ENCODE measurements at places on chromosomes 7 and 10.
A peak's percentile ranks its signal among the peaks of the same experiment; 100 is the strongest.

DNA sequence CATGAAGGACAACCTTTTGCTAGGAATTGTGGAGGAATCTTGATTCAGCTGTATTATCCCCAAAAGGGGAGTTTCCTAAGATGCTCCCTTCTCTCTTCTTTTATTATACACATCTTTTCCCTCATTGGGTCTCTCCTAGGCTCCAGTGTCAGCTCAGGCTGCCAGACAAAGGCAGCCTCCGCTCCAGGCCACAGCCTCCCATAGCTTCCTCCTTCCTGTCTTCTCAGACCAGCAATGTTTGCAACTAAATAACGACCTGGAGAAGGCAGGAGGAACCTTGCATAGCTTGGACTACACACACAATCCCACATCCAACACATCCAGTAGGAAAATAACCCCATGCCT is 12.3 kb downstream of the SFXN3 start:
- DNase-seq: no peak

- DNase-seq: no peak
Measured at GRCh38 chr7:100602889-100603725, 944 bp downstream of the PCOLCE start.

DNA sequence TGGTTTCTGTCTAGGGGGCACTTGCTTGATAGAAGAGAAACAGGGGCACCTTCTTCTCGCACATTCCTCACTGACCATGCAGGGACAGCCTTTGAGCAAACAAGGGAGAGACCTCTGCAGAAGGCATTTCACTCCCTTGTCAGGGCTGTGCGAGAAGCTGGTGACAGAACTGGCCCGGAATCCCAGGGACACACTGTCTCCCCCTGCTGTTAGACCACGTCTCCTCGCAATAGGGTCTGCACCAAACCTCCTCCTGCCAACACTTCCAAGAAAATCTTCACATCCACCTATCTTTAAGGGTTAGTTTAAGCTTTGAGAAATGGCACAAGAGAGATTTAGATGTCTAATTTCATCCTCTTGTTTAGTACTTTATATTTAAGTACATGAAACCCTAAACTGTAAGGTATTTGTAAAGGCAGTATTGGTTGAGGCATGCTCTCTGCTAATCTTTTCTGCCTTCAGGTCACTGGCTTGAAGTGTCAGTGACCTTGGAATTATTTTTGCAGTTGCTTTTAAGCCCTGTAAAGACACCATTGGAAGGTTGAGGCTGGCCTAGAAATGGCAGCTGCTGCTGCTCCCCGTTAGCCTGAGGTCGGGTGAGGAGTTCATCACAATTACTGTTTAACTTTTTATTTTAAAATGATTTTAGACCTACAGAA is 37.0 kb downstream of the RBM20 start:
- no peak for DNase-seq

- DNase-seq: no peak
Measured at GRCh38 chr7:13359656-13360055, 629.8 kb downstream of the ETV1 start.

DNA sequence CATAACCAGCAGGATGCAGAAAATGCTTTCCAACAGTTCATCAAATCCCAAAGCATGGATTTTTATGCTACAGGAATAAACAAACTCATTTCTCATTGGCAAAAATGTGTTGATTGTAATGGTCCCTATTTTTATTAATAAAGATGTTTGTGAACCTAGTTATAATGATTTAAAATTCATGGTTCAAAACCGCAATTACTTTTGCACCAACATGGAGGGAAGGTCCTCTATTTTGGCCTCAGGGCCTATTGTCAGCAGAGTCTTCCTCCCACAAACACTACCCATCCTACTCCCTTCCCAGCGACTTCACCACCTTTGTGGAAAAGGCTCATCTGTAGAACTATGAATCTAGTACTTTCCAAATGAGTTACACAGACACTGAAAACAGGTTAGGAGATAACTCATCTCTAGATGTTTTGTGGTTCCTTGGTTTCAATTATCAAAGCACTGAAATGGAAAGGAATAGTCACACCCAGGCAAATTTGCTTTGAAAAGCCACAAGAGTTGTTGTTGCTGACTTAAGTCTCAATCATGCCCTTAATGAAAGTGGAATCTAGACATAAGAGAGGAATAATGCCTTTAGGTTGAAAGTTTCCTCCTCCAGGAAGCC is 59.4 kb upstream of the FRMD4A start:
- DNase-seq: no peak

DNA sequence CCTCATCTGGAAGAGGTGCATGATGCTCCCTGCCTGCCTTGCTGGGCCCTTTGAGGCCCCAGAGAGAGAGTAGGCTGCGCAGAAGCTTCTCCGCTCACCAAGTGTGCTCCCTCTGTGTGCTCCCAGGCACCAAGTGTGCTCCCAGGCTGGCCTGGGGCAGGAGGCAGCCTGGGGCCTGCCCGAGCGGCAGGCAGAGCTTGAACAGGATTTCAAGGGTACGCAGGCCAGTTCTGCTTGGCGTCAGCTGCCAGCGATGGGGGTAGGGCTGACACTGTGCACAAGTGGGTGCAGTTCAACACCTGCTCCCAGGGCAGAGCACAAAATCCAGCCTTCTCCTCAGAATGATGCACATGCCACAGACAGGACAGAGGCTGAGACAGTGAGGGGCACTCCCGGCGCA is 119.7 kb downstream of the FAM53B start:
- DNase-seq: peak; percentile 24

DNA sequence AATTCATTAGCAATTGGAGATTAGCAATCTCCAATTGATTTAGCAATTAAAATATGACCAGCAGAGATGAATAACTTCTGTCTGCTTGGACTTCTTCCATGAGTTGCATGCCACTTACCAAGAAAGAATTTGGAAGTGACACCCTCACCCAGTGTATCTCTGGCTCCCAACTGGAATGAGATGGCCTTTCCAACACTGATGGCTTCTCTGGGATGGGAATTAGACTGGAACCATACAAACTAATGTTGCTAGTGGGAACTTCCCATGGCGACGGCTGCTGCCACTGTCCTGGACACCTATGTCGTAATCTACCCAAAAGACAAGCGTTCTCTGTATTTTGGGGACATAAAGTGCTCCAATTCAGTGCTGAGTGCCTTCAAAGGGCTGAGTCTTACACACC is 192.3 kb downstream of the COBL start:
- no peak for DNase-seq

- DNase-seq: no peak
Measured at GRCh38 chr7:37083311-37084096, 359.2 kb upstream of the AOAH start.

DNA sequence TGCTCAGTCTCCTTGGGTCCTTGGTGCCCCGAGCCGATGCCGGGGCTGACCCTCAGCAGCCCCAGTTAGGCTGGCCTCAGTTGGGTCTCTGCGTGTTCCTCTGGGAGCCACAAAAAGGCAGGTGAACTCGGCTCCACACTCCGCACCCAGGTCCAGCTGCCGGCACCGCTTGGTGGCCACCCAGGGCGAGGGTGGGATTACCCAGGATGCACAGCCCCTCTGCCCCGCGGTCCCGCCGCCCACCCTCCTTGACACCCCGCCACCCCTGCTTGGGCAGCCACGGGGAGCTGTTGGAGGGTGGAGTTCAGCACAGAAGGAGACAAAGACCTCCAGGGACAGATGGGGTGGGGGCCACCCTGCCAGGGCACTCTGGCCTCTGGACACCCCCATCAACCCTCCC is 17.7 kb downstream of the VENTX start:
- no peak for DNase-seq

DNA sequence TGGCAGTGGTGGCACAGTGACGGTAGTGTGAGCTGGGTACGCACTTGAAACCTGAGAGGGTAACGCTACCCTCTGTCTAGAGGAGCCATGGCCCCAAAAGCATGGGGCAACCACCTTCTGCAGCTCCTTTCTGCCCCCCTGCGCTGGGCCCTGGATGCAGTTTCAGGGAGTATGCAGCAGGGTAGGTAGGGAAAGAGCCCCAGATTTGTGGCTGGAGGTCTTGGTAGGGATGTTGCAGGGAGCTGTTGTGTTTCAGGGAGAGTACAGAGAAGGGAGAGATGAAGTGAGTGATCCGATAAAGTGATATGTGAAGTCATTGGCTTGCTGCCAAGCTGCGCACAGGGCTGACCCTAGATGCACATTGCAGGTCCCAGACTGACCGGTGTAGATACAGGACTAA is 2.7 kb upstream of the PGAM2 start:
- DNase-seq: no peak

- DNase-seq: no peak
Measured at GRCh38 chr7:141013345-141013715, 1.4 kb downstream of the MRPS33 start.

DNA sequence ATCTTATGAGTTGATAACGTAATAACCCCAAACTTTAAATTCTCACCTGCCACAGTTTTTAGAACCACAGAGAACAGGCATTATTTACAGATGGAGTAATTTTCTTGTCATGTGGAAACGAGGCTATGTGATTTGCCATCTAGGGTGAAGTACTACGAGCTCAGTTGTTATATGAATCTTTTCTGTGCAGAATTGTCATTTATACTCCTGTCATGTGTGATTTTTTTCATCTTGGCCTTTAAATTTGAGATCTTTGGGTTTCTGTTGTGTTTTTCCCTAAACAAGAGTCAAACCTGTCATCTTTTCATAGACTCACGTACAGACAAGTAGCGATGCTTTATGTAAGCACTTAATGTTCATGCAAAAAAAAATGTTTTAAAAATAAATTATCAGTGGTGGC is 153.7 kb upstream of the TAC1 start:
- no peak for DNase-seq

- no peak for DNase-seq
Measured at GRCh38 chr7:140247559-140247958, 70.8 kb upstream of the KDM7A start.

GRCh38 chr10:65891073-65891981 is 1034.5 kb upstream of the LRRTM3 start:
- DNase-seq: no peak

DNA sequence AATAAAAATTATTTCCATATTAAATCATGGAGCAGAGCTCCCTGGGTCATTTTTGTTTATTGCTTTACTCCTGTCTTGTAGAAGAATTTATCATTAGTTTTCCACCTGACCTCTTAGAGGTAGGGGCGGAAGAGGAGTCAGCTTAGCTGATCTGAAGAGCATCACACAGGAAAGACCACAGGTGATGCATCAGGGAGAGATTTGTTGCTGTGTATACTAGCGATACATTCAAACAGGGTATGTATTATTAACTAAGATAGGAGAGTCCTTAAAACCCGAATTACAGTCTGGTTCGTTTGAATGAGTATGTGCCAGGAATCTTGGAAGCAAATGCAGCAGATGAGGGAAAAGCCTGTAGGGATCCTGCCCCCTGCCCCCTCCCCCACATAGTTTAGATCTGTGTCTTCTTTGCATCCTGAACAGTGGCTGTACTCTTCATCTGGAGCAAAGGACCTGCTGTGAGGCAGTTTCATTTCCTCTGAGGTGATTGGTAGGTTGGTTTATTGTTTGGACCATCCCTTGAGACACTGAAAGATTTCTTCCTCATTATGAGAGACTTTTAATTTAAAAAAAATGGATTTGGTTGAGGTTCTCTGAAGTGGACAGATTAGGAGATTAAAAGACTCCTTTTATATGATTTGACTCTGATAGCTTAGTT is 177.0 kb downstream of the SND1 start:
- peak; percentile 9 for DNase-seq

DNA sequence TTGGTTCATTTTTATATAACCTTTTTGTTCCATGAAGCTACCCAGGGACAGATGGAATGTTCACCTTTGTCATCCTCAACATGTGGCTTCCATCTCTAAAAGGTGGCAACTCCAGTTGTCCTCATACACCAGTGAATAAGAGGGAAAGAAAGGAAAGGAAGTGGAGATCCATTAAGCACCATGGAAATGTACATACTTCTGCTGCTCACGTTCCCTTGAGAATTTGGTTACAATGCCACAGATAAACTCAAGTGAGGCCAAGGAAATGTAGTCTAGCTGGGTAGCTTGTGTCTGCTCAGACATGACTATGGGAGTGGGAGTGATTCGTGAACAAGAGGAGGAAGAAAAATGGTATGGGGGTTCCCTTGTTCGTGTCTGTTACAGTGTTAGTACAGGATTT is 237.1 kb upstream of the FAM3C start:
- no peak for DNase-seq

Data from NCI-H2171 (cell line).